ENCODE measurements at places on chromosomes 7 and 10.

- no peak for DNase-seq
Measured at GRCh38 chr7:148255333-148255732, 335.2 kb upstream of the C7orf33 start.

DNA sequence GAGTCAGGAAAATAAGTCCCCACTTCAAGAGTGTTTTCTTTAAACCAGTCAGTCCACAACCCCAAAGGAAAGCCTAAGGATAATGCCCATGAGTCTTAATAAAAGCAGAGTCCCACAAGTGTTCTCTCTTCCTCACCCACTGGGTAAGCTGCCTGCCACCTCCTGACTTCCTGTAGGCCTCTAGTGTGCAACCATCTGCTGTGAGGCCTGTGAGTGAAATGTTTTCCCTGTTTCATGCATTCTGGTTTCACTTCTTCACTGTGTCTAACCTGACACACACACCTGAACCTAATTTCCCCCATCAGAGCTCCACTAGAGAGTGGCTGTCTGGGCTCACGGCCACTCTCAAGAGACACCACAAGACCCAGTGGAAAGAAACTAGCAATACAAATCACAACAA lies 38.9 kb upstream of the GDF10 start:
- no peak for DNase-seq

DNA sequence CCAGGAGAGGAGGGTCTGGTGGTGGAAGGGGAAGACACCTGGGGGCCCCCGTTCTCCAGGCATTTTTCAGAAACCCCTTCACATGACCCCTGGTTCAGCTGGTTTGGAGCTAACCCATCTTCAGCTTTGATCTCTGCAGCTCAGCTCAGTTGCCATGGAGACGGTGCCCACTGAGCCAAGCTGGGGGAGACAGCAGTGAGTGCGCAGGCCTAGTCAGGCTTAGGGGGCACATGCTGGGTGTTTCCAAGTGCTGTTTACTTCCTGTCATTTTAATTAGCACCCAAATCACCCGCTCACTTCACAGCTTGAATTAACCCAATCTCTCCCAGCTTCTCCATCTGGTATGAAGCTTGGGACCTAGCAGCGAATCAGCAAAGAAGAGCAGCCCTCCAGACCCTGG lies 9.0 kb downstream of the SPOCK2 start:
- DNase-seq = no peak

DNA sequence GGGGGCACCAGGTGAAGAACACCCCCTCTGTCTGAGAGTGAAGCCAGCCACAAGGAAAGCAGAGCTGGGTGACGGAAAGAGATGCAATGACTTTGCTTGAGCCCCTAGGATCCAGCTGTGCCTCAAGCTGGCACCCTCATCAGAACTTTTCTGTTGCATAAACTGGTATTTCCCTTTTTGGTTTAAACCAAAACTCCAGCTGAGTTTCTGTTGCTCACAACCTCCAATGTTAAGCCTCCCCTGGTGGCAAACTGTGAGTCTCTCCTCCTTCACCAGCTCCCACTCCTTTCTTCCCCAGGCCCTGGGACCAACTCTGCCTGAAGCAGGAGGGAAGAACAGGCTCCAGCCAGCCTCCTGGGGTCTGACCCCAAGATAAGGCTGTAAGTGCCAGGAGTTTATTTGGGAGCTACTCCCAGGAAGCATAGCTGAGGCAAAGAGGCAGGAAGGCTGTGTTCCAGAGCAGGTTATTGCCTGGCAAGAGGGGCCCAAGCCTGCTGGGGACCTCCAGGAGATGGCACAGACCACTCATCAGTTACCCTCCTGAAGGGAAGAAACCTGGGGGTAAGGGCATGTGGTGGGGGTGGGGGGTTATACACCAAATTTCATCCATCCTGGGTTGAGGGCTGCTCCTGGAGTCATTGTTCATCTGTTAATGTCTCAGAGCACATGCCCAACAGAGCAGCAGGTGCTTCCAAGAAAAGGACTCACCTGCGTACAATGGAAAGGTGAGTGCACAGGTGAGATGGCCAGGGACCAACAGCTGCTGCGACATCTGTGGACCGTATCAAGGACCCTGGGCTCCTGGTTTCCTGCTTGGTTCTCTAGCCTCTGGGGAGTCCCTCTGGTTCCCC lies 73.3 kb upstream of the NANOS1 start:
- DNase-seq = no peak

GRCh38 chr7:28029051-28029450 lies 151.5 kb downstream of the JAZF1 start:
- no peak for DNase-seq

DNA sequence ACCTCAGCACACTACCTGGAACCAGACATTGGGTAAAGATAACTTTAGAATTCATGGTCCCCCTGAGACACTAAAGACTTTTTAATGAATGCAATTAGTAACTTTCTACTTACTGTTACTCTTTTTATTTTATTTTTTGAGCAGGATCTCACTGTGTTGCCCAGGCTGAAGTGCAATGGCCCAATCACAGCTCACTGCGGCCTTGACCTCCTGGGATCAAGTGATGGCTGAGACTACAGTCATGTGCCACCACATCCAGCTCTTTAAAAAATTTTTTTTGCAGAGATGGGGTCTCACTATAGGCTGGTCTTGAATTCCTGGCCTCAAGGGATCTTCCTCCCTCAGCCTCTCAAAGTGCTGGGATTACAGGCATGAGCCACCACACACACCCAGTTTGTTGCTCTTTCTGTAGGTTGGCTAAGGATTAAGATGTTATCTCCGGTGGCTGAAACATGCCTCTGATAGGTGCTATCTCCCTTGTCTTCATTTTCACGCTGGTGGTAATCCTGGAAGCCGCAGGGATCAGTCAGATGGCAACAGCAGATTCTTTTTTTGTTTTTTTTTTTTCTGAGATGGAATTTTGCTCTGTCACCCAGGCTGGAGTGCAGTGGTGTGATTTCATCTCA lies 128.3 kb downstream of the TCF7L2 start:
- DNase-seq = no peak

- no peak for DNase-seq
Measured at GRCh38 chr10:115093776-115094408, 727 bp downstream of the ATRNL1 start.
